NCI-H2081 (cell line): ENCODE measurements at places on chromosomes 6 and 20.

DNA sequence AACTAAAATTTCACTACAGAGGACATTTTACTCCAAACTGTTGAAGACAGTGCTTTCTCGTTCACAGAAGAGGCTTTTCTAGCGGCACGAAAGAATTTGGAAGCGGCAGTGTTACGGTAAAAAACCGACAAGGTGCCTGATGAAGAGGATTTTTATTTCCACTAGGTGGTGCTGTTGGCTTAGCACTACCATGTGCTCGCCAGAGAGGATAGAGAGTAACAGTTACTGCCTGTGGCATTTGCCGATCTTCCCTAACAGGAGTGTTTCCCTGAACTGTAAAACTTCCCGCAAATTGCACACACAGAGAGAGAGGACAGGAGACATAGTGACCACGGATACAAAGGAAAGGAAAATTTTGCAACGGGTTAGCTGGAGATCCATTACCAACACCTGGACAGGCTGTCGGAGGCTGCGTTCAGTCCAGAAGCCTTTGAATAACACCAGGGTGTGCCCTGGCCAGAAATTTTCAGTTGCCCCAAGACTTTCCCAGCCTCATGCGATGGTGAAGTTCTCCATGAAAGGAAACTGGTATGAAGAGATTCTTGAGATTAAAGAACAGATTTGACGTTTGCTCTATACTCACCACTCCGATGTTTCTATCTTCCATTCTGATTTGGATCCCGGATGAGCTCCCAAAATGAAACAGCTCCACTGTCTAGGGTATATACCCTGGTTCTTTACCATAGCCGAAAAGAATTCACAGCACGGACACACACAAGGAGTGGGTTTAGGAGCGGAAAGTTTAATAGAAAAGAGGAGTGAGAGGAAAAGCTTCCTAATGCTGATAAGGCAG is 48.1 kb downstream of the HLA-DPB1 start:
- peak; percentile 62 for DNase-seq

GRCh38 chr6:73858376-73858775 is 162.4 kb downstream of the CD109 start:
- DNase-seq, result no peak

DNA sequence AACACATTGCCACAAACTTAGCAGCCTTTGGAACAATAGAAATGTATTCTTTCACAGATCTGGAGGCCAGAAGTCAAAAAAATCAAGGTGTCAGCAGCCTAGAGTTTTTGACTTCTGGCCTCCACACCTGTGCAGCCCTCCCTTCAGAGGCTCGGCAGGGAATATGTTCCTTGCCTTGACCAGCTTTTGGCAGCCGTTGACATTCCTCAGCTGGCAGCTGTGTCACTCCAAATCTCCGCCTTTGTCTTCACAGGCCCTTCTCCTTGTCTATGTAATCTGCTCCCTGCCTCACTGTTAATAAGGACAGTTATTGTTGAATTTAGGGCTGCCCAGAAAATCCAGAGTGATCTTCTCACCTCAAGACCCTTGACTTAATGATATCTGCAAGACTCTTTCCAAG is 17.2 kb upstream of the AHI1 start:
- DNase-seq, result no peak

- peak; percentile 42 for DNase-seq
These were observed 20.0 kb upstream of the NFATC2 start for GRCh38 chr20:51562332-51563173.
